Pancreas (tissue), 10 donors: ENCODE measurements at places on chromosomes 2 and 18.

- no peaks in the 10 kb centered on the region for H3K36me3 ChIP-seq
- no peak for DNase-seq
- no peak overlapping the region for H3K4me3 ChIP-seq
Measured at GRCh38 chr2:133732982-133733900, 165.0 kb upstream of the NCKAP5 start.

GRCh38 chr18:31250902-31251301 is 67.1 kb upstream of the DSG1 start:
- H3K27ac ChIP-seq: no peak overlapping the region
- no peak for DNase-seq
- no peaks in the 10 kb centered on the region for H3K4me1 ChIP-seq
- no peak overlapping the region for H3K4me3 ChIP-seq

- peaks cover 4% of the 10 kb centered on the region for H3K4me1 ChIP-seq
- H3K27me3 ChIP-seq: no peaks in the 10 kb centered on the region
- no peak for DNase-seq
- no peaks in the 10 kb centered on the region for H3K36me3 ChIP-seq
Measured at GRCh38 chr2:241334813-241335212, 19.1 kb downstream of the SEPTIN2 start.

DNA sequence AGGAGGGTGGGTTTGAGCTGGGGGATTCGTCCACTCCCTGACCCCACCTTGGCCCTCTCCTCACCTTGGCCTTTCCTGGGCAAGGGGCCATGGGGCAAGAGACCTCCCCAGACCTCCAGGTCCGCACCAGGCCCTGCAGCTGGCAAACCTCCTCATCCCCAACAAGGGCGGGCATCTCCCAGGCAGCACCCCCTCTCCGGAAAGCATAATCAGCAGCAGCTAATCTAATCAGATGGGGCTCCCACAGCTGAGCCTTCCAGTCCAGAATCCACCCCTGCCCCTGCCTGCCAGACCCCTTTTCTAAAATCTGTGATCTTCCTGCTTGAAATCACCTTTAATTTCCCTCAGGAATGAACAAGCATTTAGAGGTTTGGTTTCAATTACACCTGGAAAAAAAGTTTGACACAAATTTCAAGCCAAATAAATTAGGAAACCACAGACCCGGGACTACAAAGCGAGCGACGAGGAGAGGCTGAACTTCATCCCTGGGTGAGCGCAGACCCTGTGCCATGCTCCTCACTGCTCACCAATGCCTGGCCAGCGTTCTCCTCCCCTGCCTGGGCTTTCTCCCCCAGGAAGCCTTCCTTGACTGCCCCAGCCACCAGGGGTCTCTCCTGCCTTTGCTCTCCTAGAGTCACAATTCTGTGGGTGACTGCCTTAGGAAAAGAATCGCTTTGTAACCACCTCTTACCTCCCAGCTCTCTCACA is 143.0 kb upstream of the MYCN start:
- no peaks in the 10 kb centered on the region for H3K27me3 ChIP-seq
- no peaks in the 10 kb centered on the region for H3K4me1 ChIP-seq
- no peaks in the 10 kb centered on the region for H3K36me3 ChIP-seq
- no peak overlapping the region for H3K4me3 ChIP-seq

DNA sequence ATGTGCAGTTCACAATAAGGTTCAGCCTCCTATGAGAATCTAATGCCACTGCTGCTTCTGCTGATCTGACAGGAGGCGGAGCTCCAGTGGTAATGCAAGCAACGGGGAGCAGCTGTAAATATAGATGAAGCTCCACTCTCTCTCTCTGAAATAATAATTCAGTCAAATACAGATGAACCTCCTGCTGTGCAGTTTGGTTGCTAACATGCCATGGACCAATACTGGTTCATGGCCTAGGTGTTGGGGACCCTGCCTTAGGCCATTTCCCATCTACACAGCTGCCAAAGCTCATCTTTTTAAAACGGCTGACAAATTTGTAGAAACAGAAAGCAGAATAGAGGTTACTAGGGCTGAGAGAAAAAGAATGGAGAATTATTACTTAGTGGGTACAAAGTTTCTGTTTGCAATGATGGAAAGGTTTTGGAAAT is 10.7 kb upstream of the HNRNPA3 start:
- H3K27ac ChIP-seq: no peak overlapping the region
- H3K27me3 ChIP-seq: no peaks in the 10 kb centered on the region
- H3K4me1 ChIP-seq: no peaks in the 10 kb centered on the region
- no peak overlapping the region for H3K4me3 ChIP-seq
- DNase-seq: no peak

GRCh38 chr18:72697706-72698105 is 153.6 kb upstream of the CBLN2 start:
- no peak overlapping the region for H3K27ac ChIP-seq
- DNase-seq: no peak
- H3K27me3 ChIP-seq: no peaks in the 10 kb centered on the region
- H3K4me3 ChIP-seq: no peak overlapping the region
- no peaks in the 10 kb centered on the region for H3K36me3 ChIP-seq

GRCh38 chr2:71798266-71799012 is 345.1 kb downstream of the DYSF start:
- H3K36me3 ChIP-seq: no peaks in the 10 kb centered on the region
- H3K4me3 ChIP-seq: no peak overlapping the region
- no peak for DNase-seq
- H3K27me3 ChIP-seq: no peaks in the 10 kb centered on the region
- H3K27ac ChIP-seq: no peak overlapping the region

DNA sequence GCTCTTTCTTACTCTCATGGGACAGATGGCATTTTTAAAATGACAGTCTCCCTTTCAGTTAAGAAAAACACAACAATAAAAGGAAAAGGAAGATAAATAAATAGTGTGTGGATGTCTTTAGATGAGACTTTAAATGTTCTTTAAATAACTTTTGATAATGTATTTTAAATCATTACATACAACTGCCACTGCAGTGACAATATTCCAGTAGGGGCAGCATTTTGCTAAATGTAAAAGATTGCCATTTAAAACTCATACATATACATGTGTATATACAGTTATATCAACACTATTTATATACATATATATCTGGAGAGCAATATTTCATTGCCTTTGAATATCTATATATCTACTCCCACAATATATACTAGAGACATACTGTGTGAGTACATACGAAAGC is 90.7 kb downstream of the INO80D start:
- no peaks in the 10 kb centered on the region for H3K36me3 ChIP-seq
- no peak for DNase-seq
- no peaks in the 10 kb centered on the region for H3K4me1 ChIP-seq
- no peak overlapping the region for H3K27ac ChIP-seq

DNA sequence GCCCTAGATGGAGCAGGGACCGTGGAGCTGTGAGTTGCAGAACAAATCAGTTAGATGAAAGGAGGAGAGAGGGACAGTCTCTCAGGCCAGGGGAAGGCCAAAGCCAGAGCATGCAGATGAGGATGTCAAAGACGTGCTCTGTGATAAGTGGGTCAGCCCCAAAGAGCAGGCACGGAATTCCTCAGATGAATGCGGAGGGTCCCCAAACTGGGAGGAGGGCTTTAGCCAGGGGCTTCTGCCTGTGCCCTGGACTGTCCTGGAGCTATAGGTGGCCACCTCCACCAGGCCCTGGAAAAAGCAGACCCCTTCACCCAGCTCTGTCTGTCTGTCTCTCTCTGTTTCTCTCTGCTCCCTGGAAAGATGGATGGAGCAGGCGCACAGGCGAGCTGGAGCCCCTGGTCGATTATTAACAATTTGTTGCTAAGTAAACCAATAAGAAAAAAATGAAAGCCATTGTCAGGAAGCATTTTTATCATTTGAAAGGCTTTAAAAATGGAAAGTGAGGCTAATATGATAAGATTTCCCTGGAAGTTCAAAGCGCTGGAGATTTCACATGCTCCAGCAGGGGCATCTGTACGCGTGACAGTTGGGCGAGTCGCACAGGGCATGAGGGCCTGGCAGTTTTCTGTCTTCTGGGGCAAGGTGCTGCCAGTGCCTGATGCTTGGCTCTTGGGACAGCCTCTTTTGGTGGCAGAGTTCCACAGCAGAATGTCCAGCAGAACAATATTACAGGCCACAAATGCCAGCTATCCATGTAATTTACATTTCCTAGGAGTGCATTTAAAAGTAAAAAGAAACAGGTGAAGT is 241.0 kb downstream of the GLI2 start:
- H3K4me1 ChIP-seq: peaks cover 3% of the 10 kb centered on the region
- DNase-seq: no peak
- no peaks in the 10 kb centered on the region for H3K36me3 ChIP-seq
- no peak overlapping the region for H3K27ac ChIP-seq
- no peak overlapping the region for H3K4me3 ChIP-seq

- no peaks in the 10 kb centered on the region for H3K4me1 ChIP-seq
- no peak overlapping the region for H3K27ac ChIP-seq
Measured at GRCh38 chr18:63844254-63844653, 43.3 kb upstream of the SERPINB2 start.

DNA sequence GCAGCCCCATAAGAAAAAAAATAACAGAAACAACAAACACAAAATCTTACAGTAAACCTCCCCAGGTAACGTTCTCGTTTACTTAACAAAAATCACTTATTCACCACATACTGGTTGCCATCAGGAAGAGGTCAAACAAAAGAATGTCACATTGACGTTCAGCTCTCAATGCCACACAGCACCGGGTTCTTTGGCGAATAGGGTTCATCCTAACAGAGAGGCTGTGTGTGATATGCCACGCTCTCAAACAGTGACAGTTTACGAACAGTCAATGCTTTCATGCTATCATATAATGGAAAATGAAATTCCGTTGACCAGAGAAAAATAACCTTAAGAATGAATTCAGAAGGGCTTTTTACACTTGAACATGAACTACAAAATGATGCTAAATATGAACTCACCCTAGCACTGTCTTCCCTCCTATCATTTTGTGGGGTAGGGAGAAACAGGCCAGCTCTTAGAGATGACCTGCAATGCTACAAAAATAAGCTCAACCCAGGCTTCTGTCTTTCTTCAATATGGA is 2.0 kb downstream of the TMEM163 start:
- H3K27me3 ChIP-seq: no peaks in the 10 kb centered on the region
- peaks cover 13% of the 10 kb centered on the region for H3K4me1 ChIP-seq
- peak overlapping the region; percentile 90 for H3K4me3 ChIP-seq
- no peaks in the 10 kb centered on the region for H3K36me3 ChIP-seq
- no peak for DNase-seq
- no peak overlapping the region for H3K27ac ChIP-seq

DNA sequence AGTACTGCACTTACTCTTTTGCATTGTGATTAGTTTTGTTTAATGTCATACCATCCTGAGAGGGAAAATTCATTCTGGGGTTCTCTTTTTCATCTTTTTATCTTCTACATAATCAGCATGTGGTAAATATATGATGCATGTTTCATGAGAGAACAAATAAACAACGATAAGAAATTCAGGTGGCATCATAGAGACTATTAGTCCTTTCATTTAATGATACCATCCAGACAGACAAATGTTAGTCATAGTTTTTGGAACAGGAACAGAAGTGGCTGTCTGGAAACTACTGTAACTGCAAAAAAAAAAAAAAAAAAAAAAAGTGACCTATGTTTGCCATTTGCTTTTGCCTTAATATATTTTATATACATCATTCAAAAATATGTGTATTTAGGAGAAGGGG is 761.0 kb downstream of the EPHA4 start:
- no peak overlapping the region for H3K27ac ChIP-seq
- H3K36me3 ChIP-seq: no peaks in the 10 kb centered on the region
- no peak overlapping the region for H3K4me3 ChIP-seq

DNA sequence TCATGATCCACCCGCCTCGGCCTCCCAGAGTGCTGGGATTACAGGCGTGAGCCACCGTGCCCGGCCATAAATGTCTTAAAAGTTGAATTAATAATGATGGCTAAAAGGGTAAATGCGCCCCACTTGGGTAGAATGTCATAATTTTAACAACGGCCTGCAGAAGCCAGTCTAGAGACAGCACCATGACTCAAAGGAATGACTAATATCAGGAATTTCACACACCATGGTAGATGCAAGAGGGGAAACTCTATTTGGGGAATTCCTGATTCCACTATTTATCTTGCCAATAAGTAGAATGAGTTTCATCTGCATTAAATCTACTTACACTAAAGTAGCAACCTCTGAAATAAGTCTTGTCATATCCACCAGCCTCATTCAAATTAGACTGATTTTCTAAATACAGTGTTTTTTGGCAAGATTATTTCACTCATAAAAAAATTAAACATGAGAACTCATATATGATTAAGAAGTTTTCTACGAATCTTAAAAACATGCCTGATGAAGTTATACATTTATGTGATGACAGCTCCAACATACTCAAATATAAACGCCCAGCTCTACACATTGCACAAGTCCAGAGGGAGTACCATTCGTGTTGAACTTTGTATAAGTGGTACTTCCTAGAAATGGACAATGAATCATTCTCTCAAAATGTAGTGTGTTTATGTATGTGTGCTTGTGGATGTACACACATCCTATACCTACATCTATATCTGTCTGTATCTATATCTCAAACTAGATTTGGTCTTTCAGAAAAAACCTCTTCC is 309.7 kb downstream of the IRS1 start:
- no peak overlapping the region for H3K27ac ChIP-seq
- no peak overlapping the region for H3K4me3 ChIP-seq
- H3K36me3 ChIP-seq: no peaks in the 10 kb centered on the region

GRCh38 chr2:42113452-42113851 is 55.7 kb upstream of the EML4 start:
- no peaks in the 10 kb centered on the region for H3K36me3 ChIP-seq
- H3K4me3 ChIP-seq: no peak overlapping the region
- no peak for DNase-seq
- H3K4me1 ChIP-seq: peaks cover 10% of the 10 kb centered on the region
- H3K27ac ChIP-seq: no peak overlapping the region
- H3K27me3 ChIP-seq: no peaks in the 10 kb centered on the region

DNA sequence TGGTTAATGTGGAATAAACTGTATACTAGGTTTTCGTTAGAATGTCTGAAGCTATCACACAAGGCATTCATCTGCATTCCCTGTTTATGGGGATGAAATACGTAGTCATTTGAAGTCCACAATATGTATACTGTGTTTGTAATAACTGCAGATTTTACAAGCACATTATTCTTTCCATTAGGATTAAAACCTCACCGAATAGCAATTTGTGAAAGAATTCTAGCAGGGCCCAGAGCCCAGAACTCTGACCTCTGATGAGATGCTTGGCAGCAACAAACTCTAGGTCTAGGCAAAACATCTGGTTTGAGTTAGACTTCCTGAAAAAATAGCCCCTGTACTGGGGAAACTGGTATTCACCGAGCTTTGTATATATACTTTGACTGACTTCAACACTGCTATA is 158.2 kb downstream of the SRBD1 start:
- H3K36me3 ChIP-seq: no peaks in the 10 kb centered on the region
- H3K4me3 ChIP-seq: no peak overlapping the region
- peaks cover 23% of the 10 kb centered on the region for H3K4me1 ChIP-seq
- no peak overlapping the region for H3K27ac ChIP-seq
- no peak for DNase-seq

DNA sequence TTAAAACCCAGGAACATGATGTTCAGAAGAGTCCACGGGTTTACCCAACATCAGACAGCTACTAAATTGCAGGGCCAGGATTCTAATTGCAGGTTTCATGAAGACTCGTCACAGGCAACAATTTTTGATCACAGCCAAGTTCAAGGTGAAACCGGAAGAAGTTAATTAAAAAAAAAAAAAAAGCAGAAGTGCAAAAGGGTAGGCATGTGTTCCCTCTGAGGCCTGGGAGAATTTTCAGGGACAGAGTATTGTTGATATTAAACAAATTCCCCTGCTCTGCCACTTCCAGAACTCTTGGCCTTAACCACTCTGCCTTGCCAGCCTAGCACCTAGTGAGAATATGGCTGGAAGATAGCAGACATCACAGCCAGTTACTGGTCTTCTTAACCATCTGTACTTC is 99.4 kb upstream of the TRIB2 start:
- no peak overlapping the region for H3K4me3 ChIP-seq
- no peaks in the 10 kb centered on the region for H3K27me3 ChIP-seq
- no peaks in the 10 kb centered on the region for H3K4me1 ChIP-seq
- no peak for DNase-seq
- no peaks in the 10 kb centered on the region for H3K36me3 ChIP-seq
